Endodermal cell (in vitro differentiated cells): ENCODE measurements at places on chromosomes 7 and 10. TPM values are rescaled to one million over a fixed set of nuclear protein-coding genes. Genes with fewer than 3 reads are reported as not detected.
A peak's percentile ranks its signal among the peaks of the same experiment; 100 is the strongest.

HMX3 gene
- not detected in 3 replicates for total RNA-seq

NANOS1 gene
- total RNA-seq, result 1.6 and 1.7 TPM in 2 replicates

DNA sequence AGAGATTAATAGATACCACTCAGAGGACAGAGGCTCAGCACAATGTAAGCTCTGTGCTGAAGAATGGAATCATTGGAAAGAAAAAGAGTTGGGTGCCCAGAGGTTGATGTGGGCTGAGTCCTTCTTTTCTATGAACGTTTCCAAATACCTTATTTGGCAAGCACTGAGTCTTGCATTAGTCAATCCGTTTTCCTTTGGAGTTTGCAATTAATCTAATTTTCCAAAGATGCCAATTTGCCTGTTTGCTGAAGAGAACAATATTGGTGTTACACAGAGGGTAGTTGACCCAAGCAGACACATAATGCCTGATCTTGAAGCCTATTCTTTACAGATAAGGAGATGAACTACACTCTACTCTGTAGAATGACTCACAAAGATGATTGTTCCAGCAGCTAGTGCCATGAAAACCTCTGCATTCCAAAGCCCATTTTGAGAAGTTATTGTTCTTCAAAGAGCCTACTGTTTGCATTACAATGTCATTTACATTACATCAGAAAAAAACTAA is 55.4 kb upstream of the MET start:
- no peak for DNase-seq

GRCh38 chr10:12388671-12389070 is 39.3 kb downstream of the CAMK1D start:
- no peak for DNase-seq

GRCh38 chr7:143331179-143331801 is 15.4 kb downstream of the CLCN1 start:
- DNase-seq, result no peak

CNPY1 gene
- 0.33 to 0.48 TPM in 2 of 3 replicates, not detected in the other for total RNA-seq

DNA sequence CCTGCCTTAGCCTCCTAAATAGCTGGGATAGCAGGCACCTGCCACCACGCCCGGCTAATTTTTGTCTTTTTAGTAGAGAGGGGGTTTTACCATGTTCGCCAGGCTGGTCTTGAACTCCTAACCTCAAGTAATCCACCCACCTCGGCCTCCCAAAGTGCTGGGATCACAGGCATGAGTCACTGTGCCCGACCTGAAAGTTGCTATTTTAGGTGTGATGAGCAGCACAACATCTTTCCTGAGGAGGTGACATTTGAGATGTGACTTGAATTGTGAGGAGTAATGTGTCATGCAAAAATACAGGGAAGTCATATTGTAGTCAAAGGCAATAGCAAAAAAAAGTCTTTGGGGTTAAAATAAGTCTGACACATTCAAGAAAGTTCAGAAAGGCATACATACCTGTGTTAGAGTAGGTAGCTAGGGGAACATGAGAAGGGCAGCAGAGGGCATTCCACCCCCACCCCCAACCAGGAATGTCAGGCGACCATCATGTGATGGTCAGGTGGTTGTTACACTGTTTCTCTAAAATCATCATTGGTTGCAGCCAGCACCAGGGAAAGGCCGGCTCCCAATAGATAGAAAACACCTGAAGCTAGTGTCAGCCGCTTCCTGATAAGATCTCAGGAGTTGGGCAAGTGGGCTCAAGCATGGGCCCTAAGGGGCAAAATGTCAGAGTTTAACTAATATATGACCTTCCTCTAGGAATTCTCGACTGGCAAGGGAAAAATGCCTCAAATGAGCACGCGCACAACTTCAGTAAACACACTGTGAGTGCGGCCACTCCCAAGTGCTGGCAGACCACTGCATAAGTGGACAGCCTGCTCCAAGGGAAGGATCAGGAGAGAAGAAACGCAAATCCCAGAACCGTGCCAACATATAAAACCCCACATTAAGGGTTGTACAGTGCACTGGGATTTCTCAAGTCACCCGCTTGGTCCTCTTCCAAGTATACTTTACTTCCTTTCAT is at the start of gene TACC2:
Gene TACC2, plus strand, starts transcription at position 803 of the 964 bp plus-strand sequence. CDS start 32,819 bp downstream, outside the sequence.
- no peak for DNase-seq

GFRA1 gene
- 0.57 to 1.7 TPM (median 1.6 TPM) in 3 replicates for total RNA-seq

- DNase-seq, result no peak
Observed at GRCh38 chr10:96275685-96276418, 4.5 kb upstream of the BLNK start.

ZNF679 gene
- total RNA-seq, result not detected in 3 replicates

DOCK4 gene
- total RNA-seq, result 12.7 and 15.3 TPM in 2 replicates

ZEB1 gene
- 0.72 and 0.84 TPM in 2 replicates for total RNA-seq

GRCh38 chr10:13092291-13093102 is 7.5 kb upstream of the OPTN start:
- DNase-seq, result no peak

CALML3 gene
- not detected in 3 replicates for total RNA-seq

DNA sequence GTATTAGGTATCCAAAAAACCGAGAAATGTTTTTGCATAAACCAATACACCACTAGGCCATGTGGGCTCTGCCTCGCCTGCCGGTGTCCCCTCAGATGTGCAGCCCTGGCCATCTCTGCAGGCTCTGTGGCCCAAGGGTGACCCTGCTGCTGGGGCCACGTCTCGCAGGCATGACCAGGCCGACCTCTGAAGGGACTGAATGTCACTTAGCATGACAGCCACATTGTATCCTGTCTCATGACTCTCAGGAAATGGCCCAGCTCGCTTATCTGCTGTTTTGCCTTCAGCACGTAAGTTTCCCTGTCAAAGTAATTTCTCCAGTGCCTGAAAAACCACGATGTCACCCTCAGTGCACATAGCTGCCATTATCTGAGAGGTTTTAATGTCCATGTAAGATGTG is 49.5 kb upstream of the ZNF32 start:
- no peak for DNase-seq

CALHM3 gene
- total RNA-seq, result 0.21 TPM in 1 of 3 replicates, not detected in the others

- no peak for DNase-seq
Observed at GRCh38 chr7:155753446-155753965, 58.8 kb downstream of the SHH start.

DNA sequence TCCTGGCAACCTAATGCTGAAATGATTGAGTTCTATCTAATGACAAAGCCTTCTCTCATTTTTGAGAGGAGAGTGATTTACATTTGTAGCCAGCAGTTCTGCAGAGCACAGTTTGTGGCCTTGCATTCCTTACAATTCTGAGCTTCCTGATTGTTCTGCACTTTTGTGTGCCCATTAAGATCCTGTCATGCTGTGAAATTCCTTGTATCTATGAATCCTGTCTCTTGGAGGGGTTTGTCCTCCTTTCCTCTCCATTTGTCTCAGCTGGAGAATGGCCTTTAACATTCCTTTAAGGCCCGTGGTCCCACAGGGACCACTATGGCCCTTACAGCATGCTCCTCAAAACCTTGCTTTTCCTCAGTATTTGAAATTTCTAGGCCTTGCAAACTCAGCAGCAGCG is 10.4 kb downstream of the KLHL7 start:
- peak; percentile 76 for DNase-seq

DNA sequence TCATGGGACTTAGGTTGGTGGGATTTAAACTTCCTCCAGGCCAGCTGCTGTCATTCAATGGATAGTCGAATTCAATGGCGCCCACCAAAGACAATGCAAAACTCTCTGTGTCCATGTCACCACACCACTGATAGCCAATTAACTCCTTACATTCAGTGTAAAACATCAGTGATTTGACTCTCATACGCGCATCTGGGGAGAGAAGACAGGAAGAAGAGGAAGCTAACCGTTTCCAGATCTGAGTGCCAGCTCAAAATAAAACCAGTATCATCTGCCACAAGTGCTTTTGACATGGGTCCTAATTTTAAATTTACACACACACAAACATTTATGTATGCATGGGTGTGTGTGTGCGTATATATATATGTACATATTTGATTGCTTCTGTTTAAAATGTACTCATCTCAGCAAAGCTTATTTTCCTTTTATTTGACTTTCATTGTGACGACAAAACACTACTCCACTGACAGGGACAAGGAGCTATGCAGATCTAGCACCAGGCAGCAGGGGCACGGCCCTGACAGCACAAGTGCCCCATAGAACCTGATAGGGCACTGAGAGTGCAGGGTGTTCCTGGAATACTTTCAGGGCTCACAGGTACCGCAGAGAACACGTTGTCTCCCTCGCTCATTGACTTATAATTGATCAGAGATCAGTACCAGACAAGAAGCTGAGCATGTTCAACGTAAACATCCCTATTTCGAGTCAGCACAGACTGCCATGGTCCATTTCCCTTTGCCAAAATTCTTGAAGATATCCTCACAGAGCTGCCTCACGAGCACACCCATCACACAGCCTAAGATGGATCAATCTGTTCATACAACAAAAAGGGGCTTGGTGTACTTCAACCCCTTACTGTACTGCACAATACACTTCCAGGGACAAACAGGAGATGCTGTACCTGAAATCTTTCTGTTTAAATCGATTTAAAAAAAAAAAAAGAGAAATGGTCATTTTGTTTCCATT is 176.1 kb downstream of the COBL start:
- no peak for DNase-seq

FEZF1 gene
- total RNA-seq, result not detected in 3 replicates

GRCh38 chr7:149071641-149072437 is 18.7 kb downstream of the ZNF786 start:
- DNase-seq, result peak; percentile 94

GRCh38 chr7:30173058-30173897 is 38.5 kb downstream of the MTURN start:
- peak; percentile 55 for DNase-seq

TEX36 gene
- not detected in 3 replicates for total RNA-seq

- no peak for DNase-seq
Observed at GRCh38 chr7:19552576-19552975, 156.3 kb downstream of the POLR1F start.
